ENCODE measurements at places on chromosomes 1 and 21.

DNA sequence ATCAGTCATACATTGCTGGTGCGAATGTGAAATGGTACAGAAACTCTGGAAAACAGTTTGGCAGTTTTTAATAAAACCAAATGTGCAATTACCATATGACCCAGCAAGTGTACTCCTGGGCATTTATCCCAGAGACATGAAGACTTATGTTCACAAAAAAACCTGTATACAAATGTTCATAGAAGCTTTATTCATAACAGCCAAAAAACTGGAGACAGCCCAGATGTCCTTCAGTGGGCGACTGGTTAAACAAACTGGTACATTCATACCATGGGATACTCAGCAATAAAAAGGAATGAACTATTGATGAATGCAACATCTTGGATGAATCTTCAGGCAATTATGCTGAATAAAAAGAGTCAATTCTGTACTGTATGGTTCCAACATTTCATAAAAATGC, 97.8 kb downstream of the DTL start:
- no peak for DNase-seq

GRCh38 chr1:82870332-82870731, 1069.6 kb downstream of the ADGRL2 start:
- no peak for DNase-seq

GRCh38 chr1:107541412-107541811, 400.6 kb downstream of the NTNG1 start:
- no peak for DNase-seq

- DNase-seq = peak; percentile 47
Measured at GRCh38 chr1:215660259-215660658, 93.2 kb downstream of the KCTD3 start.

- DNase-seq = no peak
Measured at GRCh38 chr1:235841938-235842545, 24.7 kb downstream of the LYST start.

DNA sequence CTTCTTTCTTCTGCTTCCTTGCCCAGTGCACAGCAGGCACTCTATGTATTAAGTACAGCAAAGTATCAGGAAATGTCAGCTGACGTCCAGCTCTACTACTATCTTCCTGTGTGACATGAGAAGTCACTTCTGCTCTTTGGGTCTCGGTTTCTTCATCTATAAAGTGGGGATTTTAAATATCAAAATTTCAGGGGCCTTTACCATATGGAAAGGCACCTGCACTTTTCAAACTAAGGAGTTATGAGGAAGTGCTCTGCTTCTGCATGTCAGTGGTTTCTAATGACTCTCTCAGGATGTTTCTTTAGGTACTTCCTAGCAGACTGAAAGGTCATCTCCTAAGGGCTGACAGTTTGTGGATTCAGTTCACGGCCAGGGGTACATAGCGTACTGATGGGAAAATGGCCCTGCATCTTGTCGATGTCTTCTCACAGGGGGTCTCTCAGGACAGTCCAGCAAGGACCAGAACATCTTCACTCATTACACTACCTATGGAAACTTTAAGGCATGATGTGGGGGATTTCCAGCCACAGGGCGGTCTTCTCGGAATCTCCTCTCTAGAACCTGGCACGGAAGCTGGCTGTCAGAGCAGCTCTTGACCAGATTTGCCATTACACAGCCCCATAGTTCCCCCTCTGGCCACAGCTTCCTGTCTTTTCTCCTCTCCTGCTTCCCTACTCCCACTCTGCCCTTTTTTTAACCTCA, 42.0 kb upstream of the MTF1 start:
- DNase-seq = no peak

DNA sequence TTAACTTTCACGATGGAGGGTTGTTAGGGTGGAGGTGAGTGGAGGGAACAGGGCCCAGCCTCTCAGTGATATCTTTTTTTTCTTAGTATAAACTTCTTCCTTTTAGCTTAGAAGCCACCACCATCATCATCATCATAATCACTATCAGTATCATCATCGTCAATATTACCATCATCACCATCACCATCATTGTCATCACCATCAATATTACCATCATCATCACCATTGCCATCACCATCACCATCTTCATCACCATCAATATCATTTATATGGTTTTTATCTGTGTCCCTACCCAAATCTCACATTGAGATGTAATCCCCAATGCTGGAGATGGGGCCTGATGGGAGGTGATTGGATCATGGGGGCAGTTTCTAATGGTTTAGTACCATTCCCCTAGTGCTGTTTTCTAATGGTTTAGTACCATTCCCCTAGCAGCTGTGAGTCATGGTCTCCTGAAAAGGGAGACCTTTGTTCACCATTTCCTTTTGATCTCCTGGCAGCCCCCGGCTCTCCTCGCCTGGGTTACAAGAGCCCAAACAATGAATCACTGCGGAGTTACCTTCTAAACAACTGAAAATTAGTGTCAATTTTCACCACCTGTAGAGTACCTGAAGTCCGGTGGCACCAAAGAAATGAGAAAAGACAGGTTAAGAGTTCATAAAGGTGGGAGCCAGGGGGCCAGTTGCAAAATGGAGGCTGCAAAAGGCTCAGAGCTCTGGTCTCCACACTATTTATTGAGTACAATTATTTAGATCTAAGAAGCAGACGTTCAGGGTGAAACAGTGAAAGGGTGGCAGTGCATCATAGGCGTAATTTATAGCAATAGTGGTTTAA, 3.1 kb upstream of the PLA2G2E start:
- DNase-seq = peak; percentile 26

GRCh38 chr1:21280011-21280471, 10.2 kb downstream of the ECE1 start:
- DNase-seq = no peak

Data from kidney glomerular epithelial cell (primary cell).